ENCODE measurements at places on chromosomes 4 and X. TPM values are rescaled to one million over a fixed set of nuclear protein-coding genes. Genes with fewer than 3 reads are reported as not detected.

DNA sequence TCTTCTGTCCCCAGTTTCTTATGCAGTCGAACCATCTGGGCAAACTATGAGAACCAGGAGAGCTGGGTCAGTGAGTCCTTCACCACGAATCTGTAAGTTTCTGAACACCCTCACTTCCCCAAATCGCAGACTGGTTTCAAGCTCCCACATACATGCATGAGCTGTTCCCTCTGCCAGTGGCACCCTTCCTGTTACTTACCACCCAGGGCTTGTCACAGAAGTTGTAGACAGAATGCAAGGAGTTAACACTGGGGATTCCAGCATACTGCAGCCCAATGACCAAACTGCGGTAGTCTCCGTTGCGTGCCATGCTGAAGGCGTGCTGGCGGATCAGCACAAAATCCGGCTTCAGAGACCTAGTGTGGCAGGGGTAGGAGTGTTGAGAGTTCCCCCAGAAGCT lies 14.6 kb downstream of the SYN1 start:
- no peak for DNase-seq

- DNase-seq = no peak
These were observed 17.5 kb downstream of the MAML3 start for GRCh38 chr4:140136509-140136908.

GRCh38 chr4:167114416-167114971 lies 119.8 kb downstream of the SPOCK3 start:
- DNase-seq = no peak

DNA sequence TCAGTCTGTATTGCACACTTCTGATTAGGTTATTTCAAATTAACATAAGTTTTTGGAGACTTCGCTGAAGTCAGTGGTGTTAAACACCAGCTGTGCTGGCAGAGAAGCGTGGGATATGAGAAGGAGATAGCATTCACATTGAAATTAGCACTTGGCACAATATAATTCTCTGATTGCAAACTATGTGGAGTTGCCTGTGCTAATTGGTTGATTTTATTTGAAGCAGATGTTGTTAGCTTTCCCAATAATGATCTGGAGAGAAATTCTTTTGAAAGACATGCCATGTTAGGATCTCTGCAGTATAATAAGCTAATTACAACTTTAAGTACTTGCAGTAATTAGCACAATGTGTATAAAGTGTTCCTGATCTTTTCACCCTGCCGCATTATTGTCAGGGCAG lies 367.4 kb upstream of the ARX start:
- no peak for DNase-seq

DNA sequence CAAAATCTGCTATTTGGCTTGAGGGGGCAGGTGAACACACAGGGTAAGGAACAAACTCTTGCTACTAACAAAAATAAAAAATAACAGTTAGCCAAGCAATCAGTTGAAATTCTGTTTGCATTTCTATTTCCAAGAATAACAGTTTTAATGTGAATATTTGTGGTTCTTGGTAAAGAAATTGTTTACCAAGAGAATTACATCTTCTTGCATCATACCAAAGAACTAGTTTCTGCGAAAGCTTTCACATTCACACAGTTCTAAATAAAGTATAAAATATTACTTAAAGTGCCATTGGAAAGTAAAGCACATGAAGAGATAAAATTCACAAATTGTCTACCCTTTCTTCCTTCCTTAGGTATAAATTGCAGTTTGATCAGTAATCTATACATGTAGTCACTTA lies 54.4 kb downstream of the KLHL4 start:
- no peak for DNase-seq

DNA sequence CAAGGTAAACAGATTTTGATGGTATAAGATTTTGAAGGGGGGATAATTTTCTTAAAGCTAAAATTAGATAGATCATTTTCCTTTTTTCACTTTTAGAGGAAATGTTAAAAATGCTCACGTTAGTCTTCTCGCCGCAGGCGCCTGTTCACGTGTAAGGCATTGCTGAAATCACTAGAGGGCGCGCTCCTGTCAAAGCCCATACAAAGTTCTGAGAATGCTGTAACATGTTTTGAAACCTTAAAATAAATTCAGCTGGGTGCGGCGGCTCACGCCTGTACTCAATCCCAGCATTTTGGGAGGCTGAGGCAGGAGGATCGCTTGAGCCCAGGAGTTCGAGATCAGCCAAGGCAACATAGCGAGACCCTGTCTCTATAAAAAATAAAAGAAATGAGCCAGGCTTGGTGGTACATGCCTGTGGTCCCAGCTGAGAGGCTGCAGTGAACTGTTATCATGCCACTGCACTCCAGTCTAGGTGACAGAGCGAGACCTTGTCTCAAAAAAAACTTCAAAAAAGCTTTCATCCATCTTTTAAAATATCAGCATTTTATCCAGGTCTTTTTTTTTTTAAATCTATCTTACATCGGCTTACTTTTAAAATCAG lies 138.0 kb downstream of the RBMX2 start:
- peak; percentile 85 for DNase-seq

DCLK2 gene
- total RNA-seq = 11.1 TPM
